Cerebellar nuclear complex (tissue), 1 donor: ENCODE measurements at places on chromosomes 13 and 19.

GRCh38 chr13:28590461-28590860 is 68.5 kb upstream of the POMP start:
- DNase-seq = no peak

GRCh38 chr13:98543378-98544103 is 33.4 kb downstream of the STK24 start:
- DNase-seq = no peak

DNA sequence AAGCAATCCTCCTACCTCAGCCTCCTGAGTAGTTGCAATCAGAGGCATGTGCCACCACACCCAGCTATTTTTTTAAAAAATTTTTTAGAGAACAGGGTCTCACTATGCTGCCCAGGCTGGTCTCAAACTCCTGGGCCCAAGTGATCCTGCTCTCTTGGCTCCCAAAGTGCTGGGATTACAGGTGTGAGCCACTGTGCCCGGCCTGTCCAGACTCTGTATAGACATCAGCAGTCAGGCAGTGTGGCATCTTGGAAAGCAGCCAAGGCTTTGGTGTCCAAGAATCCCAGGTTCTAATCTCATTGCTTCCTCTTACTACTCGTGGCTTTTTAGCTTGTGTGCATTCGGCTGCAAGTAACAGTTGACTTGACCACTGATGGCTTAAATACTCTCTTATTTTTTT is 43.4 kb downstream of the BICRA start:
- DNase-seq = no peak

- DNase-seq = no peak
Observed at GRCh38 chr19:10353793-10354391, 14.5 kb upstream of the ICAM3 start.

DNA sequence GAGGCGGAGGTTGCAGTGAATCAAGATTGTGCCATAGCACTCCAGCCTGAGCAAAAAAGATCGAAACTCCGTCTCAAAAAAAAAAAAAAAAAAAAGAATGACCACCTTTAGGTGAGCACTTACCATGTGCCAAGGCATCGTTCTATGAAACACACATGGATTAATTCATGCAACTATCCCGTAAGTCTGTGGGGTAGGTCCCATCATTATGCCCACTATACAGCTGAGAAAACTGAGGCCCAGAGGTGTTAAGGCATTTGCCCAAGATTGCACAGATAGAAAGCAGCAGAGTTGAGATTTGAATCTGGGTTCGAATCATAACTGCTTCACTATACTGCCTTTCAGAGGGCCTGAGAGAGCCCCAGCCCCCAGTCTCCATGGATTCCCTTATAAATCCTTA is 2.3 kb downstream of the GMFG start:
- DNase-seq = no peak

- DNase-seq = no peak
Observed at GRCh38 chr13:48750588-48751383, 97.1 kb downstream of the CYSLTR2 start.

DNA sequence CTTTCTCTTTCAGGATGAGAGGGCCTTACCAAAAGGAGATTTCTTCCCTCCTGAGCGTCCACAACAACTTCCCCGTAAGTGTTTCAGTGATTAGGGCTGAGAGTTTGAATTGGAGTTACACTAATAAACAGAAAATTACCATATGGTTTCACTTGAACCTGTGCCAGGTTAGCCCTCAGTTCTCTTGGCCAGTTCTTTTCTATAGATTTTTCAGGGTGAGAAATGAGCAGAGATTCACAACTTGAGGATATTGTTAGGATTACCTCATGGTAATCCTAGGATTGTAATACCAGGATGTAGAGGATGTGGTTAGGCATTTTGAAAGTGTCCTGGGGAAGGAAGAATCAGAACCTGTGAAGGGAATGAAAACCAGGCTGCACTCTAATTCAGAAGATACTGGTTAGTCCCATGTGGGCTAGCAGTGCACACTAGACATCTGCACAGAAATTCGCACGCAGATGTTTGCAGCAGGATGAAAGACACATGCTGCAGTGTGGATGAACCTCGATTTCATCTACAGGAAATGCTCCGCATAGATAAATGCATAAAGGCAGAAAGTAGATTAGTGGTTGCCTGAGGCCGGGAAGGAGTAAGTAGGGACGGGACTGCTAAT is 24.1 kb downstream of the HNRNPM start:
- no peak for DNase-seq

- DNase-seq = no peak
Observed at GRCh38 chr13:80973721-80974120, 632.8 kb upstream of the SPRY2 start.

- DNase-seq = no peak
Observed at GRCh38 chr13:106681536-106681935, 113.6 kb upstream of the ARGLU1 start.

DNA sequence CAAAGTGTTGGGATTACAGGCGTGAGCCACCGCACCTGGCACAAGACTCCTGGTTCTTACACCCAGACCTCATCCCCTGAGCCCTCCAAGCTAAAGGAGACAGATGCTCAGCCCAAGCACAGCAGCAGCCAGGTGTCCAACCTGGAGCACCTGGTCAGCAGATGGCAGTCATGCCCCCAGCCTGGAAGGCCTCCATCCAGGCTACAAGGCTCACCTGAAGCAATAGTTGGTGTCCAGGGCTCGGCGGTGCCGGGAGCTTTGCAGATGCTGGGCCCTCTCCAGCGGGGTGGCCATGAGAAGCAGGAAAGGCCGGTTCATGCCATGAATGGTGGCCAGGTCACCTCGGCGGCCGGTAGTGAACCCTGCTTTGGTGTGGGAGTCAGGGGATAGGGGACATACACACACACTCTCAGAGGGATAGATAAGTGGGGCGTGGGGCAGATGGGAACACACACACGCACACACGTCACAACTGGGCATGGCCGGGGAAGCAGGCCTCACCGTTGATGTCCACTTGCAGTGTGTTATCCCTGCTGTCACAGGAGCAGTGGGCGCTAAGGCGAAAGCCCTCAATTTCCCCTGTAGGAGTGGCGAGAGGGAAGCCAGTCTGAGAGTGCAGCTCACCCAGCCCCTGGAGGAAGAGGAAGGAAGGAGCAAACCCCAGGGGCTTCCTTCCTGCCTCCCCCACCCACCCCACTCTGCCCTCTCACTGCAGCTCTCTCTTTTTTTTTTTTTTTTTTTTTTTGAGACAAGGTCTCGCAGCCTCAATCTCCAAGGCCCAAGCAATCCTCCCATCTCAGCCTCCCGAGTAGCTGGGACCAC is 11.8 kb downstream of the TGFB1 start:
- DNase-seq = no peak

DNA sequence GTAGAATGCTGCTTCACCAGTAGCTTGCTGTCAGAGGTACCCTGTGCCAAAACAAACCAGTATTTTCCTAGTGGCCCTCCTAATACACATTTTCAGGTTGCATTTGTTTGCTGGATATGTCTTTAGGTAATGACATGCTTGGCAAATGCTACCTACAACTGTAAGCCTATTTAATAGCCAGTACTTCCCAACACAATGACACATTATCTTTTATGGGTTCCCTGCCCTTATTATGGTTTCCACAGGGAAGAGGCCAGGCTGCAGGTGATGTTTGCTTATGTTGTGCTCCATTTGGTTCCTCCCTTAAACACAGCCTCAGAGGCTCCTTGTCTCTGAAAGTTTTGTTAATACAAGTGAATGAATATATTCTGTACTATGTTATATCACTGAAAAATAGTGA is 24.7 kb downstream of the FRY start:
- no peak for DNase-seq

- no peak for DNase-seq
Observed at GRCh38 chr13:98199480-98199879, 22.4 kb upstream of the RNF113B start.

DNA sequence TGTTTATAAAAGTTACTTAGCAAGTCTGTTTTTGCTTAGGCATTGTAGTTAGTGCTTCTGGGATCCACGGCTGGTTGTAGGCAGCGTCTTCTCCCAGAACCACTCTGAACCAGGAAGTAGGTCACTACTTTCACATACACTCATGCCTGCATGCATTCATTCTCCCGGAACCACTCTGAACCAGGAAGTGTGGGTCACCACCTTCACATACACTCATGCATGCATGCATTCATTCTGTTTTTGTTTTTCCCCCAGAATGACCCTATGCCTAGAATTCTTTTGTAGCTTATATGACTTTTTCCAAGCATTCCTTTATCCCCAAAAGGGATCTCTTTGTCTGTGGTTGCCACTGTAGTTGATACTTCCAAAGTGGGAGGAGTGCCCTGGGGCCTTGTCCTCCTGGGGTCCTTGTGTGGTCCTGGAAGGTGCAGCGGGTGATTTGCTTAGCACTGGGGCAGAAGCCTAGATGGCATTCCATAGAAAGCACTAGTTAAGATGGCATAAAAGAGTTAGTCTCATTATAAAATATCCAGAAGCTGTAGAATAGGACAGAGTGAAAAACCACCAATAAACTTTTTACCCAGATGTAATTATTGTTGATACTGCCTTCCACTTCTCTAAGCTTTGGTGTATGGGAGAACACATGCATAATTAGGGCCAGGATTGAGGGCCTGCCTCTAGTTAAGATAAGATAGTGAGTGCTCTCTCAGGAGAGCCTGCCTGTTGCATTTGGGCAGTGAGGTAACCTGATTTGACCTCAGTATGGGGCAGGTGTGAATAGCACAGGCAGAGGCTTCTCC is 68.6 kb upstream of the TEX29 start:
- no peak for DNase-seq

DNA sequence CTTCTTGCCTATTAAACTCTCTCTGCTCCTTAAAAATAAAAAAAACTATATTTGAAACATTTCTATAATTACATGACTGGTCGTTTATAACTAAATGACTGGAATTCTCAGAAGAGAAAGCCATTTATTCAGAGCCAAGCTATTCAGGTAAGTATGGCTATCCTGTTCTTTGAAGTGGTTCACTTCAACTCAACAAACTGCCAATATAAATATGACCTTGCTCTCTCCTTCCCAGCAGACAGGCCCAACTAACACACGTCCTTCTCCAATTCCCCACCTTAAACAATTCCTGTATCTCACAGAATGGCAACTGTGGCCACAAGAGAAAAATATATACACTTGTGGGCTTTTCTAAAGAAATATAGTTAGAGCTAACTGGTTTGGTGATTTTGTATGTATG is 153.9 kb downstream of the MIPEP start:
- DNase-seq = no peak

DNA sequence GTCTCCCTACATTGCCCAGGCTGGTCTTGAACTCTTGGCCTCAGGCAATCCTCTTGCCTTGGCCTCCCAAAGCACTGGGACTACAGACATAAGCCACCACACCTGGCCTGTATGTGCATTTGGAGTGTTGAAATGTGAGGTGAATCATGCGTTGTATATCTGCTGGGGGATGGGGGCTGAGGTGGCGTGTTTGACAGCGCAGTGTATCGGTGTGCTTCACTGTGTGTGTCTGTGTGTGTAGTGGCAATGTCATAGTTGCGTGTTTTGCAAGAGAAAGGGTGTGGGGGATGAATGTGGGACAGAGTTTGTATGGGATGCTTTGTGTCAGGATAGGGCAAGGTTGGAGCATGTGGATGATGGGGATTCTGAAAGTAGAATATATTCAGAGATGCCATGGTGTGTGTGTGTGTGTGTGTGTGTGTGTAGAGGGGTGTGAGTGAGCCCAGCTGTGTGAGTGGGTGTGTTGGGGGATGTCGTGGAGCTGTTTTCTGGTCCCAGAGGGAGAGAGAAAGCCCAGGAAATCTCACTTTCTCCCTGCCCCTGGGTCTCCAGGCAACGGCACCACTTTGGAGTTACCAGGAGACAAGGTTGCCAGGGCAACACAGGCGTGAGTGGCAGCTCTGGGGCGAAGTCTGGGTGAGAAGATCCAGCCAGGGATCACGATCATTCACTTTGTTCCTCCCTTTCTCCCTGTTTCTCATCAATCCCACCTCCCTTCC is 1.1 kb upstream of the SWSAP1 start:
- no peak for DNase-seq

- no peak for DNase-seq
Observed at GRCh38 chr13:64470751-64471150, 2759.4 kb downstream of the PCDH9 start.

GRCh38 chr13:53079691-53080090 is 51.1 kb downstream of the OLFM4 start:
- no peak for DNase-seq
